SK-N-SH (cell line): ENCODE measurements at places on chromosomes 2 and 18. TPM values are rescaled to one million over a fixed set of nuclear protein-coding genes. Genes with fewer than 3 reads are reported as not detected.

DNA sequence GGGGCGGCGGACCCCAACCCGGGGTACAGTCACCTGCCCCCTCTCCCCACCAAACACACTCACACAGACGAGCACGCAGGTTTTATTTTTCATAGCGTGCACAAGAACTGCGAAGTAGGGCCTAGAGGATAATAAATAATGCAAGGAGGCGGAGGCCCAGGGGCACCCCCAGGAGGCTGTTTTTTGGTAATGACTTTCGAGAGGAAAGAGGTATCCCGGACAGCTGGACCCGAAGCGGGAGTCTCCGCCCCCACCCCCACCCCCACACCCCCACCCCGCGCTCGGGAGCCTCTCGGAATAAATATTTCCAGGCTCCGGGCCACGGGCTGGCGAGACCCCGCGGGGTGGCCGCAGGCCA, 3.4 kb downstream of the CYP26B1 start:
- no peak overlapping the region for H3K4me3 ChIP-seq
- no peak for DNase-seq
- H3K4me1 ChIP-seq: no peaks in the 10 kb centered on the region; the same call in 1 of the 2 replicates
- no peak overlapping the region for H3K27ac ChIP-seq
- no peaks in the 10 kb centered on the region for H3K36me3 ChIP-seq
- peaks cover 50% of the 10 kb centered on the region for H3K27me3 ChIP-seq

Gene LDLRAD4
- polyA plus RNA-seq: 0.16 and 0.32 TPM in 2 replicates

GRCh38 chr2:12684471-12684936, 32.2 kb upstream of the TRIB2 start:
- no peaks in the 10 kb centered on the region for H3K36me3 ChIP-seq
- H3K4me1 ChIP-seq: no peaks in the 10 kb centered on the region
- no peaks in the 10 kb centered on the region for H3K27me3 ChIP-seq
- peak overlapping the region; percentile 16 for H3K27ac ChIP-seq
- H3K4me3 ChIP-seq: no peak overlapping the region
- no peak for DNase-seq

DNA sequence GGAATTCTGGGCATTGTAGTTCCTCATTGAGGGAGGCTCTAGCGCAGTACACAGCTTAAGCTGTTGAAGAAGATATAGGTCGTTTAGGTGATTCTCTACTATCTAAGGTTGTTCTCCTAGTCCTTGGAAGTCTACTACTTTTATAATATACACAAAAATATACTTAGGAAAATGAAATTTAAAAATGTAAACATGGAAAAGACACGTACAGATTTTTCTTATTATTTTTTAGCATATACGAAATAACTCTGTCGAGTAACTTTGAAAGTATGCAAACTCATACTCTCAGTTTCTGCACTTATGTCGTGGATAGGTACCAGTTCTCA, 272 bp upstream of the FASTKD1 start:
- H3K36me3 ChIP-seq: no peaks in the 10 kb centered on the region
- DNase-seq: no peak
- peak overlapping the region; percentile 87 for H3K4me3 ChIP-seq
- no peak overlapping the region for H3K27ac ChIP-seq
- no peaks in the 10 kb centered on the region for H3K27me3 ChIP-seq
